ENCODE measurements at places on chromosomes 6 and 20. TPM values are rescaled to one million over a fixed set of nuclear protein-coding genes. Genes with fewer than 3 reads are reported as not detected.

Gene DNAH8
- total RNA-seq: not detected

Gene NOL7
- total RNA-seq: 222 TPM

Gene SEMG1
- not detected for total RNA-seq

Gene CRISP3
- total RNA-seq: not detected

GRCh38 chr6:54238396-54238795 is 69.8 kb upstream of the TINAG start:
- no peak for DNase-seq

DNA sequence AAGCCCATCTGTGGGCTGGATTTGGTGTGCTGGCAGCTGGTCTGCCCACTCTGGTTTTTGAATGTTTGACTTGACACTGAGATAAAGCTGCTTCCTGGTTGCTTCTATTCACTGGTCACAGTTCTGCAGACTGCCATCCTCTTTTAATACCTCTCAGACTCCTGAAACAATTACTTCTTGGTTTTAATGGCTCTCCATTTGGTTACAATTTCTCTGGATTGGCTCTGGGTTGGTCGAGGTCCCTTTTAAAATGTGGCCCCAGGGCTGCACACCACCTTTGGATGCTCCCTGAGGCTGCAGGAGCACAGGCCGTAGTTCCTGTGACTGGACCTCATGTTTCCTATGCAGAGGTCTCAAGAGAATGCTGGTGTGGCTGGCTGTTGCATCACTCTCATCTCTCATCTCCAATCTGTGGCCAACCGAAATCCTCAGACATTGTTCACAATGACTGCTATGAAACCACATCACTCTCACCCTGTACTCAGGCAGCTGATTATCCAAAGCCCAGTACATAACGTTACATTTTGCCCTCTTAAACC is 98.5 kb downstream of the INSM1 start:
- no peak for DNase-seq

DNA sequence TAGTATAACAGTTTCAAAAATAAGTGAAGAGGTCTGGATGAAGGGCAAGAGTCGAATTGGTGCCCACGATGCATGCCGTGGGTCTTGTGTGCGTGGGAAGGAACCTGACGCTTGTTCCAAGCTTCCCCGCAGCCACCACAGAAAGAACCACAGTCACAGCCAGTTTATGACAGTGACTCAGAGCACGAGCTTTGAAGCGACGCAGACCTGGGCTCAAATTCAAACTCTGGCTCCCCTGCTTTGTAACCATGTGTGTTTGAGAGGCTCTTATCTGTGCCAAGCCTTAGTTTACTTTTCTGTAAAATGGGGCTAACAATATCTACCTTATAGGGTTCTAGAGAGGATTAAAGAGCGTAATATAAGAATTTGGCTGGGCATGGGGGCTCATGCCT is 65.5 kb downstream of the SYNJ2 start:
- peak; percentile 72 for DNase-seq

DNA sequence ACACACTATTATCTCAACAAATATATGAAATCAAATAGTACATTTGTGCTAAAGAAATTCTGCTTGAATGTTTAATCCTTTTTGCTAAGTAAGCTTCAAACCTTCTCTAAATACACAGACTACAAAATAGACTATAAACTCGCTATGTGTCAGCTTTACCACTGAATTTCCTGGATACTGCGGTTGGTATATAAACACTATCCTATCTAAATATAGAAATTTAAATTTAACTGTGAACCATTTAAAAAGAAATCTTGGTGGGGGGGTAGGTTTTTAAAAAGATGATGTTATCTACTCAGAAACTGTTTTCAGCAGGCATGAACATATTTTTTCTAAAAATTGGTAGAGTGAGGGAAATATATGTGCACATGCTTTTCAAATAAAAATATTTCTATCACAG is 306.5 kb upstream of the RUNX2 start:
- DNase-seq: no peak

GRCh38 chr6:108568101-108568500 is 7.4 kb downstream of the FOXO3 start:
- DNase-seq: no peak

- peak; percentile 82 for DNase-seq
Observed at GRCh38 chr20:11207749-11208502, 534.1 kb upstream of the JAG1 start.

Gene NKAIN2
- not detected for total RNA-seq

DNA sequence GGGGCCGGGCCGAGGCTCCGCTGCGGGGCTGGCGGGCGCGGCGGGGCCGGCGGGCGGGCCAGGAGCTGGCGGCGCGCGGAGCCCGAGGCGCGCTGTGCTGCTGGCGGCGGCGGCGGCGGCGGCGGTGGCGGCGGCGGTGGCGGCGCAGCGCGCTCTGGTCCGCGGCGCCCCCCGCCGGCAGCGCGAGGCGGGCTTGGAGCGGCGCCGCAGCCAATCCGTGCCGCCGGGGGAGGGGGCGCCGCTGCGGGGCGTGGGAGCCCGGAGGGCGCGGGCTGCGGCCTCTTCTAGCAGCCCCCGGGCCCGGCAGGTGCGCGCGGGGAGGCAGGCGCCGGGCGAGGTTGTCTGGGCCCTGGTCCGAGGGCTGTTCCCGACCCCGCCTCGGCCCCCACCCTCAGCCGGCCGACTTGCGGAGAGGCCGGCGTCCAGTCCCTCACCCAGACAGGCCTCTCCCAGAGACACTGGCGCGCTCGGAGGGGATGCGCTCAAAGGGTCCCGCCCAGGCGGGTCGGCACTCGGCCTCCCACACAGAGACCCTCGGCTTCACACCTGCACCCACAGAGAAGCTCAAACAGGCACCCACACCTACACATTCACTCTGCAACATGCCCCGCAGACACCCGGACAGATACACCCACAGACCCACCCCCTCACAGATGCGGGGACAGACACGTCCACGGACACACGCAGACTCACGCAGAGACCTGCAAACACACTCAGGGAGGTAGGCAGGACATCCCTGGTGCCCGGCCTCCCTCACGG is at the start of gene RIMS4:
TSS of gene RIMS4 (minus strand) at position 156 of the 759 bp plus-strand sequence. CDS start 275 bp downstream, outside the sequence.
- no peak for DNase-seq

DNA sequence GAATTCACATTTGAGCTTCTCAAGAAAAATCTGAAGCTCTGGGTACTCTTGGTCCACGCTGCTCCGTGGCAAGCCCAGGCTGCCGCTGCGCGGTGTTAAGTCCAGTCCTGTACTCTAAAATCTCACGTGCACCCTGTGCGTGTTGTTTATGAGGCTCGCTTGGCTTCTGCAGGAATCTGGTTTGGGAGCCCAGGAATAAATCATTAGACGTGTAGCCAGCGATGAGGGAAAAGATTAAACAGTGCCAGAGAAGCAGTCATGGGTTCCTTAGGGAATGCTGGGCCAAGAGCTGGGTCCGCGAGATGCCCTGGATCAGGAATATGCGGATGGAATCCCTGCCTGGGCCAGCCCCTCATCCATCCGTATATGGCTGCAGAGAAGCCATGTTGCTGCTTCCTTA is 87.3 kb downstream of the KCNB1 start:
- peak; percentile 62 for DNase-seq

DNA sequence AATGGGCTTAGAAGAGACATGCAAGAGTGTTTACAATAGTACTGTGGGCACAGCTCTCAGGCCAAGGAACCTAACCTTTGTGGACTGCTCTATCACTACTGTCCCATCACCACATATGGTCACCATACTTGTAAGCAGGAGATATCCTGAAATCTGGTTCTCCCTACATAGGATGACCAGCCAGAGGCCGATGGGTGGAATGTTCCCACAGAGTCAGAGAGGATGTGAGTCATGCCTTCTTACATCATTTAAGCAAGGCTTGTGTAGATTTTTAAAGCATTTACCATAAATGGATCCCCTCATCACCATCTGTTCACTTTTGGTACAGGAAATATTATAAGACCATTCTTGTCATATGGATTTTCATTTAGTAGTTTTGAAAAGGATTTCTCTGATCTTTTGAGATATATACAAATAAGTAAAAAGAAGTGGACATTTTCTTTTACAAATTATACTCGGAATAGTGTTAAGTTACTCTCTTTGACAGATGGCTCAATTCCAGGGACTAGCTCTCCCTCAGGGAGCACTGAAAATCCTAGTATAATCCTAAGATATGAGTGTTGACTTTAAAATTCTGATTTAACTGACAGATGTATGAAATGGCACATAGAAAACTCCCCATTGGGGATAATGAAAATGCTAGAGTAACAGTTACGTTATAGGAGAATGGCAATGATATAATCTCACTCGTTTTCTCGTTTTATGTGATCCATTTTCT is 6.6 kb downstream of the HTR1B start:
- DNase-seq: peak; percentile 52

Gene SLC26A8
- total RNA-seq: not detected

DNA sequence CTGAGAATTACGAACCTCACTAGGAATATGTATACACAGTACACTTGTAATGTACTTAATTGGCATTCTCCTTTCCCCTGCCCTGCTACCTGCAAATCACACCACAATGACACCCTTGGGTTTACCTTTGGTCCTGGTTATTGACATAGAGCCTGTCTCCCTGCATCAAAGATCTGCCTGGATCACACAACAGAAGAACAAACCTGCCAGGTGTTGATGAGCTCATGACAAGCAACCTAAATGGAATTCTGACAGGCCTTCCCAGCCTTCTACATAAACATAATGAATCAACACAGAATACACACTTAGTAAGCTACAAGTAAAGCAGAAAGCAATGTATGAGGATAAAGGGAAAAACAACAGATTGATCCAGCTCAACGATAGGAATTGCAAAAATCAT is 95.6 kb downstream of the HDGFL1 start:
- no peak for DNase-seq

DNA sequence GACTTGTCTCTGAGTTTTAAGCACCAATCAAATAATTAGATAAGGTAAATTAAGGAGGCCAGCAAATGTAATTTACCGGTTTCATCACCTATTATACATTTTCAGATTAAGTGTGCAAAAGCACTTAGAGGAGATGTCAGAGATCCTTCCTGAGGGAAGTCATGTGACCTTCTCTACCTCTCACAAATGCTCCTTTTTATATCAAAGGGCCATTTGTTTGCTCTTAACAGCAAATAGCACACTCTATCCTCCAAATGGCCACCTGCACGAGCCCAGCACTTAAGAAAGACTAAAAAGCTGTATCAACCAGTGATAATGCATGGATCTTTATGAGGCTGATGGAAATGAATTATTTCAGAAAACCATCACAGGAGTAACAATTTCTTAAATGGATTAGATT is 149.4 kb downstream of the ELOVL4 start:
- no peak for DNase-seq

DNA sequence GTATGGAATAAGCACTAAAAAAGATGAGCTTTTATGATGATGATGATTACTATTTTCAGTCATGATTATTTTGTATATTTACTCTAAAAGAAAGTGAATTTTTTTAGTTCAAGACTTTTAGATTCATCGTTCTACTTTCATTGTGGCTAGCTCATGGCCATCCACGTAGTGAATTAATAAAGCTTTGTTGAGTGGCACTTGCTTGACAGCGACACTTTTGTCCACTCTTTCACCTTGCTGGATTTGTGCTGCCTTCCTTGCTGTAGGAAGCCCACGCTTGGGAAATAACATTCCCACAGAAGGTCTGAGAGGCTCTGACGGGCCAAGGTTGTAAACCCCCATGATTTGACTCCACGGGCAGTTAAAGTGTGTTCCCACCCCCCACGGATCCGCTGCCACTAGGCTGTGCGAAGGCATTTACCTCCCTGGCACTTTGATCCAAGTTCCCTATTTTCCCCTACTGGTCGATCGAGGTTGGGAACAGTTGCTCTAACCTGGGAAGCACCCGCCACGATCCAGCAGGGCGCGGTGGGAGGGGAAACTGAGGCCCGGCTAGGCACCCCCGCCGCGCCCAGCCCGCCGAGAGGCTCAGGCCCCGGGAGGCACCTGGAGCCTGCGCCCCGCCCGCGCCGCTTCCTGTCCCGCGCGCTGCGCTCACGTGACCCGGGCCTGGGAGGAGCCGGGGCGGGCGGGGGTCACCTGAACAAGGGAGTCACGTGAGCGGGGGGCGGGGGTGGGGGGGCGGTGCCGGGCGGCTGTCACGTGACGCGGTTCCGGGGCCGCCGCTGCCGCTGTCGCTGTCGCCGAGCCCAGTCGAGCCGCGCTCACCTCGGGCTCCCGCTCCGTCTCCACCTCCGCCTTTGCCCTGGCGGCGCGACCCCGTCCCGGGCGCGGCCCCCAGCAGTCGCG is at the start of gene IGF2R:
TSS of gene IGF2R (plus strand) at position 788 of the 909 bp plus-strand sequence. CDS start 165 bp downstream, outside the sequence.
- peak; percentile 93 for DNase-seq

DNA sequence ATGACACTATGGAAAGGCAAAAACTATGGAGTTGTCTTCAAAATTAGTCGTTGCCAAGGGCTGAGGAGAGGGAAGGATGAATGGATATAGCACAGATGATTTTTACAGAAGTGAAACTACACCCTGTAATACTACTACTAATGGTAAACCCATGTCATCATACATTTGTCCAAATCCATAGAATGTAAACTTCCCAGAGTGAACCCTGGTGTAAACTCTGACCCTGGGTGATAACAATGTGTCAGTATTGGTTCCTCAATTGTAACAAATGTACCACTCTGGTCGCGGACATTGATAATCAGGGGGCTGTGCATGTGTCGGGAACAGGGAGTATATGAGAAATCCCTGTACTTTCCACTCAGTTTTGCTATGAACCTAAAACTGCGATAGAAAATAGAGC is 72.2 kb downstream of the CNBD2 start:
- DNase-seq: no peak

Gene NKX2-4
- not detected for total RNA-seq

GRCh38 chr20:5030348-5031205 is 29.3 kb upstream of the SLC23A2 start:
- DNase-seq: no peak

GRCh38 chr6:165766457-165766856 is 103.4 kb upstream of the PDE10A start:
- peak; percentile 63 for DNase-seq

Gene CST4
- not detected for total RNA-seq

DNA sequence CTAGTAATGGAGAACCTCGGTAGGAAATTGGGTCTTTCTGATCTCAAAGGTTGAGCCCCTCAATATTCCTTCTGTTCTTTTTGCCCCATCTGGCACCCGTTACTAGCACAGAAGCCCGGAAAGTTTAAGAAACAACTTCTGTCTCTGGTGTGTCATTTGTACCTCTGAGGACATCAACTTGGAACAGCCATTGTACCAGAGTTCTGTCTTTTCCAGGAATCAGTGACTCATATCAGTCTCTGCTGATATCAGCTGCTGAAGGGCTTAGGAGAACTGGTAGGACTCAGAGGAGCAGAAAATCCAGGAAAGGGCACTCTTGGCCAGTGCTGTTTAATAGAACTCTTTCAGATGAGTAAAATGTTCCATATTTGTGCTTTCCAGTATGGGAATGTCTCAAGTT is 78.3 kb upstream of the CHD6 start:
- no peak for DNase-seq

GRCh38 chr6:61949971-61950370 is 336.1 kb downstream of the KHDRBS2 start:
- DNase-seq: no peak

- DNase-seq: no peak
Observed at GRCh38 chr6:16292942-16293341, 54.6 kb downstream of the GMPR start.

GRCh38 chr6:159609652-159610178 is 83.3 kb downstream of the SOD2 start:
- DNase-seq: no peak

- no peak for DNase-seq
Observed at GRCh38 chr6:23091795-23092194, 522.4 kb downstream of the HDGFL1 start.

GRCh38 chr20:32749914-32750637 is 6.8 kb upstream of the COMMD7 start:
- no peak for DNase-seq

- DNase-seq: no peak
Observed at GRCh38 chr6:79702691-79703090, 71.6 kb downstream of the SH3BGRL2 start.

Data from MG63 (cell line).